Stimulated activated CD8-positive, alpha-beta memory T cell treated with anti-CD3 and anti-CD28 coated beads, Interleukin-4, amount 100 ng/mL, for 48 hours (primary cell): ENCODE measurements at places on chromosomes 12 and 14.

- DNase-seq, result no peak
Measured at GRCh38 chr14:64235652-64236640, 58.2 kb downstream of the ESR2 start.

GRCh38 chr12:52050758-52051541 lies at the start of gene NR4A1:
Gene NR4A1 (plus strand): TSS chr12:52051442. CDS start chr12:52054329, 2,887 bp downstream.
- peak; percentile 99 for DNase-seq

DNA sequence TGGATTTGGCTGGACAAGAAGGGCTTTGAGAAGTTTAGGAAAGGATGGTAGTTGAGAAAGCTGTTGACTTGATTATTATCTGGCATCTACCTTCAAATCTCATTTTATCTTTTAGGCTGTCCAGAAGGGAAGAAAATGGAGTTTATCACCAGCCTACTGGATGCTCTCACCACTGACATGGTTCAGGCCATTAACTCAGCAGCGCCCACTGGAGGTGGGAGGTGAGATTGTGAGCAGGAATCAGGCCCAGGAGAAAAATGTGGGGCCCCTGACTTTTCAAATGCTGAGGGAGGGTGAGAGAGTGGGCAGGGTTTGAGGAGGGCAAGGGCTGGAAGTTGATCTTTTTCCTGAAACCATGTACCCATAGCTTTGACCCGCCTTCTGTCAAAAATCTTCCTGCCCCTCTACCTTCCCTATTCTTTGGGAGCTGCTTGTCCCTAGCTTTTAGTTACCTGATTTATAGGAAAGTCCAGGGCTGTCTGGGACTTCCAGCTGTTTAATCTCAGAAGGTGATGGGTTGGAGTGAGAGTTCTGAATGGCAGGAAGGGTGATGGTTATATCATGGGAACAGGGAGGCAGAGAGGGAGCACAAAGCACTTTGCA lies 134.2 kb downstream of the SMOC1 start:
- DNase-seq, result peak; percentile 77

- DNase-seq, result no peak
Measured at GRCh38 chr14:62329427-62329826, 567.2 kb downstream of the SNAPC1 start.

- peak; percentile 46 for DNase-seq
Measured at GRCh38 chr14:69715725-69716477, 51.0 kb upstream of the SRSF5 start.

- no peak for DNase-seq
Measured at GRCh38 chr14:69535230-69535848, 39.3 kb downstream of the CCDC177 start.

DNA sequence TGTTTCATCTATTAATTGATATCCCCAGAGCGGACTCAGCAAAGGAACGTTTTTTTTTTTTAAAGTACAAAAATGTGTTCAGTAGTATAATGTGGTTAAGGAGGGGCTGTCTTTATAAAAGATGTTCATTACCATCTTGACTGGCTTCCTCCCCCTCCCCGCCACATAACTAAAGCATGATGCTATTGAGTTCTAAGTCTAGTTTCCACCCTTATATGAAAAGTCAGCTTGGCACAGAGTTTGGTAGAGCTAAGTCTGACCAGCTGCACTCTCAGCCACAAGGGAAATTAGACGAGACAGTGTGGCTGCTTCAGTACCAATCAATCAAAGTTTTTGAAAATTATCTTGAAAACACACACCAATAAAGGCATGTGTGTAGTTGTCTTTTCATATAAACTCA lies 1.9 kb upstream of the MYBPC1 start:
- no peak for DNase-seq

DNA sequence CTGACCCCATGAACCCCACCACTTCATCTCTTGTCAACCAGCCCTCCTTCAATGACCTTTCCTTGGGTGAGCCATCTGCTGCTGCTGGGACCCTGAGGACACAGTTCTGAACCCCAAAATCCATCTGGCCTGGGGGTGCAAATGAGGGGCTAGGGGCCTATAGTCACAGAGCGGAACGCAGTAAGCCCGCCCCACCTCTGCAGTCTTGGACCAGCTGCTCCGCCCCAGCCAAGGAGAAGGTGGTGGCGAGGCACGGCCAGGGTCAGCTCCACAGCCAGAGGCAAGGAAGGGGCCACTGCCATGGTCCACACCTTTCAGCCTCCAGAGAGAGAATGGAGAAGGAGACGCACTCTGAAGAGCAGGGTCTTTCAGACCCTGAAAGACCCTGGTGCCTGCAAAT lies 5.1 kb downstream of the TMEM179 start:
- no peak for DNase-seq

GRCh38 chr14:21382886-21383847 lies 652 bp downstream of the SUPT16H start:
- DNase-seq, result peak; percentile 71

DNA sequence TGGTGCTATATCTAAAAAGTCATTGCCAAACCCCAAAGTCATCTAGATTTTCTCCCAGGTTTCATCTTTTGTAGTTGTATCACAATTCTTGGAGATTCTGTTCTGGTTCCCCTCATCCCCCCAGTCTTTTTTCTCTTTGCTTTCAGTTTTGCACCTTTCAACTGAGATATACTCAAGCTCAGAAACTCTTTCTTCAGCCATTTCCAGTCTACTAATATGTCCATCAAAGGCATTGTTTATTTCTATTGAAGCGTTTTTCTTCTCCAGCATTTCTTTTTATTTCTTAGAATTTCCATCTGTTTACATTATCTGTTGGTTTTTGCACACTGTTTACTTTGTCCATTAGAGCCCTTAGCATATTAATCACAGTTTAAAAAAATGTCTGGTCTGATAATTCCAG lies 179.5 kb downstream of the NUBPL start:
- DNase-seq, result no peak

DNA sequence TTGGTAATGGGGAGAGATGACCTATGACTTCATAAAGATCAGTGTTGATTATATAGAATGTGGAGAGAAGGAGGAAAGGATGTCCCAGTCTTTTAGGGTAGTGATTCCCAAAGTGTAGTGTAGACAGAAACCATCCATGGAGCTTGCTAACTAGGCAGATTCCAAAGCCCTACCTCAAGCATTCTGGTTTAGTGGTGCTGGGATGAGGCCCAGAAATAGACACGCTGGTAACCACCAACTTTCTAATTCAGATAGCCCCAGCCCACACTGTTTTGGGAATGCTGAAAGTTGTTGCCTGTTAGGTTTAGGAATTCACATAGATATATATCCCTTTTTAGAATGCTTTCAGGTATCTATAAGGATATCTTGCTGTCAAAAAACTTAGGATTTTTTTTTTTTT lies 69.2 kb downstream of the STAB2 start:
- no peak for DNase-seq

DNA sequence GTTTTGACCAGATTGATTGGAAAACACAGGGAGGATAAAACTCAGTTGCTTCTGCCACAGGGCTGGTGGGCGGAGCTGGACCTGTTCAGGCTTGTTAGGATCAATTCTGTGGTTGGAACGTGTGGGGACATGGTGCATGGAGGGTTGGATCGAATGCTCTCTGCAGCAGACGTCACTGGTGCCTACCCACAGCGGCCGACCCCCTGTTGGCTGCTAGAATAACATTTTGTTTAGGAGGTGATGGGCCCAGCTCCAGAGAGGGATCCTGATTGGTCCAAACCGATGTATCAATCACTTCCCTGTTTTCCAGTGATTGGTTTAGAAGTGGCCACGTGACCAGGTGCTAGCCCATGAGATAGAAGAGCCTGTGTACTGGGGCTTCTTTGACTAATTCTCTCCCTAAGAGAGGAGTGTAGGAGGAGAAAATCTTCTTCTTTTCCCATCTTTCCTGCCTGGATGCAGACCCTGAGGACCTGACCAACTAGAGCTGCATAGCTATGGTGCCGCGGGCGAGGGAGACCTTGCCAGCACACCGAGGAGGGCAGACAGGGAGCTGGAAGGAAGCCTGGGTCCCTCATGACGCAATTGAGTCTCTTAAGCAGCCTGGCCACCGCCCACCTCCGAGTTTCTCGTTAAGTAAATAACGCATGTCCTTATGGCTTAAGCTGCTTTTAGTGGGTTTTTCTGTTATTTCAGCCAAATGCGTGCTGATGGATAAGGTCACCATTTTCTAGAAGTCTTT lies 163.5 kb downstream of the AACS start:
- DNase-seq, result no peak

DNA sequence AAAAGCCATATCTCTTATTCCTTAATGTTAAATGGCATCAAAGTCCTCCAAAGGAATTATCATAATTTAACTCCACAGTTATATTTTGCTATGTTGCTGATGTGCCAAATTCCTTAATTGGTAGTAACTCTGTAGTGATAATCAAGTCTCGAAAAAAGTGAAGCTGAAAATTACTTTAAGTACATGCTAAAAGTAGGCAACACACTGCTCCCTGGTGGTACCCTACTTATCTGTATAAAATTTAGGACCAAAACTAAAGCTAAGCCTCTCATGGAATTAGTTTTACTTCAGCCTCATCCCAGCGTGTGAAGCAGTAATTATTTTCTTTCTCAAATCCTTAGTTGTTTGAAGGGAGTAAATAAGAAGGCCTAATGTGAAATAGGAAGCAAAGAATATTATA lies 132.8 kb downstream of the TTLL5 start:
- no peak for DNase-seq

DNA sequence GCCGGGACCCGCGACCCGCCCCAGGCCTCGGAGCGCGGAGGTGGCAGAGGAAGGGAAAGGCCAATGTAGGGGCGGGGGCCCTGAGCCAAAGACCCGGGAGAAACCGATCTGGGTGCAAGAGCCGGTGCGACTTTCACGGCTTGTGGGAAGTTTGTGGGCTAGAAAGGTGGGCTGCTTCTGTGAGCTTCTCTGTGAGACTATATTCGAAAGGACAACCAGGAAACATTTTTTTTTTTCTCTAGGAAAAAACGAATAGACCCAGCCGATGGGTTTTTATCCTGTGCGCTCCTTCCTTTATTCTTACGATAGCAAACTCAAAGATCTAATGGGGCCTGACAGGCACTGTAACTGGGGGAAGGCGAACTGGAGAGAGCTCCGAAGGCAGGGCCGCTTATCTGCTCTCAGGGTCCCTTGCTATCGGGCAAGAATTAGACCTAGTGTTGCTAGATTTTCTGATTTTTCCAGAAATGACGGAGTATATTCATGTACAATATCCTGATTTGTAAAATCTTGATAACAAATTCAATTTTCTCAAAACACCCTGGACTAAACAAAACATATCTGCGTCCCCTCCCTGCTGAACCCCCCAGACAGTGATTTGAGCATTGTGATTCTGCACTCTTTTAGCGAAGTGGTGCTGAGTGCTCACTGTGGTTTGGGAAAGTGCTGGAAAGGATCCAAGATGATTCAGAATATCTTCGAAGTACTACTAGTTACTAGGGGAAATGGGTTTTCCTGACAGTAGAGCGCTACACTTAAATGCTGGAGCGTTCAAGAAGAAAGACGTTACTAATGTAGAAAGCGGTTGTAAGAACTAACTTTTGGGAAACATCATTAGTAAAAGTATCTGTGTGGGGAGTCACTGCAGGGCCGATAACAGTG lies 563 bp upstream of the STXBP6 start:
- no peak for DNase-seq

DNA sequence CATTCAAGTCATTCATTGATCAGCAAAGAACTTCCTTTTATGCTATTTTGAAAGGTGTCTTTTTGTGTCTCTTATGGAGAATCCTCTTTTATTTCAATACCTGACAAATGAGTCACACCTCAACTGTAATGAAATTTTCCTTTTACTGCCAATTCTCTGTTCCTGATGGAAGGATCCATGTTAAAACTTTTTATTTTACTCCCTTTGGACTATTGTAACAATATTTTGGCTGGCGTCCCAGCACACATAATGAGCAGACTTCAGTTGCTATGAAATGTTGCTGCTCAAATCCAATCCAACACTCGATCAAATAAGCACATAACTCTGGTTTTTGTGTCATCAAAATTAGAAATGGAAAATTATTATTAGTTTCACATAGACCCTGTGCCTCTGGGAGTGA lies 21.9 kb upstream of the SLC15A5 start:
- no peak for DNase-seq
